Thyroid gland (tissue), 4 donors: ENCODE measurements at places on chromosomes 7 and 10. TPM values are rescaled to one million over a fixed set of nuclear protein-coding genes. Genes with fewer than 3 reads are reported as not detected.

DNA sequence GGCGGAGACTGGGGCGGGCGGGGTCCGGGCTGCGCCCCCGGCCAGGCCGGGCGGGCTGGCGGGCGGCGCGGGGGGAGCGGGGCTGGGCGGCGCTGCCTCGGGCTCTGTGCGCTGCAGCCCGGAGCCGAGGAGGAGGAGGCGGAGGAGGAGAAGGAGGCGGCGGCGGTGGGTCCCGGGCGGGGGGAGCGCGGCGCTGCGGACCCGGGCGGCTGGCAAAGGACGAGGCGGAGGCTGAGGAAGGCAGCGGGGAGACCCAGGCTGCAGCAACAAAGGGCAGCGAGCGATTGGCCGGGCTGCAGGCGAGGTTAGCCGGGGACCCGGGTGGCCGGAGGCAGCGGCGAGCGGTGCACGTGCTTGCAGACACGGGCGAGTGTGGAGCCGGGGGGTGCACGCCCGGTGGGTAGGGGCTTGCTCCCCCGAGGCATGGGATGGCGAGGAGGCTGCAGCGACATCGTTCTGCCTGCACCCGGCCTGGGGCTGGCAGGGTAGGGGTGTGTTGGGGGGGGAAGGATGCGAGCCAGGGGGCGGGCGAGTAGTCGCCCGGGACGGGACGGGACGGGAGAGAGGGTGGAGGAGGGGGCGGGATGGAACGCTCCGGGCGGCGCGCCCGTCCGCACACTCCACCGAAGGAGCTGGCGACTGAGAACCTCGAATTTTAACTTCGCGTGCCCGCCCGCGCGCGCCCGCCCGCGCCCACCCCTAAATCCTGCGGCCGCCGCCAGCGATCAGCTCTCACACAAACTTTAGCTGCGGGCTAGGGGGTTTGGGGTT lies 844 bp upstream of the KAT6B start:
- peak; percentile 71 for DNase-seq

- peak; percentile 57 for DNase-seq
Measured at GRCh38 chr10:102904346-102904745, 13.7 kb upstream of the CNNM2 start.

DNA sequence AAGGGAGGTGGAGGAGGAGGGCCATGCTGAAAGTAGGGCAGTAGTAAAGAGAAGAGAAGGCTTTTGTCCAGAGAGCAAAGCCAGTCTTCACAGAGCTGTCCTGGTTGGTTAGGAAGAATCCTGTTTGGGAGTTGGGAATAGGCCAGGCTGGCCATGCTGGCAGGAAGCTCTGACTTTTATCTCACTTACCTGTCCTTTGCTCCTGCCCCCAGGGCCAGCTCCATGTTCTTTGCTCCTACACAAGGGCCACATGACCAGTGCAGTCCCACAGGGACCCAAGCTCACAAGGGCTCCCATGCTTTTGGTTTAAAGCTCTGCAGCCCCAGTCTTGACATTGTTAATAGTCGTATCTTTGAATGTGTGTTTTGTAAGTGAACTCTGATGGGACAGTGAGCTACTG lies 161.6 kb upstream of the KMT2E start:
- no peak for DNase-seq

- no peak for DNase-seq
Measured at GRCh38 chr7:91468256-91468655, 204.0 kb downstream of the FZD1 start.

DNA sequence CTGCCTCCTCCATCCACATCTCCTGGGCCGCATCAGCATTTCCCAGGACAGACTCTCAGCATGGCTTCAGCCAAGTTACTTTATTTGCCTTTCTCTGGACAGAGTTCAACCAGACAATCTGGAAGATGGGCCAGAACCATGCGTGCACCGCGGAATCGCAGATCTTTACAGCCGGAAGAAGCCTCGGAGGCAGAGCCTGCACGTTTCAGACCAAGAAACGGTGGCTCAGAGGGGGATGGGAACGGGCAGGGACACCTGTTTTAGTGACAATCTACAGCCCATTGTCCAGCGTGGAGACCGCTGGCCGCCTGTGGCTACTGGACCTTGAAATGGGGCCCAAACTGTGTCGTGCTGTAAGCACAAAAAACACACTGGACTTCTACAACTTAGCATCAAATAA lies 3.5 kb downstream of the VIPR2 start:
- DNase-seq, result no peak

- DNase-seq, result no peak
Measured at GRCh38 chr7:67842571-67842970, 845.9 kb downstream of the TYW1 start.

- peak; percentile 54 for DNase-seq
Measured at GRCh38 chr10:102646610-102647442, 2.5 kb downstream of the TRIM8 start.

CRPPA gene
- 4.0 TPM for total RNA-seq
